ENCODE measurements at places on chromosomes 5 and 9.

DNA sequence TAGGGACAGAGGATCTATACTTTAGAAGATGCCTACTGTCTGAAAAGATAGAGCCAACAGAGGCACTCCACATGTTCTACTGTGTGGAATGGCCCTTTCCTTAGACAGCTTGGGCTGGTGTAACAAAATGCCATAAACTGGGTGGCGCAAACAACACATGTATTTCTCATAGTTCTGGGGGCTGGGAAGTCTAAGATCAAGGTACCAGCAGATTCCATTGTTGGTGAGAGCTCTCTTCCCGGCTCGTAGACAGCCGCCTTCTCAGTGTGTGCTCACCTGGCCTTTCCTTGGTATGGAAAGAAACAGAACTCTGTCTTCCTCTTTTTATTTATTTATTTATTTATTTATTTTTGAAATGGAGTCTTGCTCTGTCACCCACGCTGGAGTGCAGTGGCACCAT lies 70.9 kb downstream of the APTX start:
- DNase-seq, result no peak

- DNase-seq, result no peak
Measured at GRCh38 chr9:14085810-14086209, 228.1 kb downstream of the NFIB start.

GRCh38 chr9:82271106-82271561 lies 282.6 kb downstream of the SPATA31D1 start:
- DNase-seq, result no peak

GRCh38 chr5:66438087-66438486 lies 158.1 kb upstream of the MAST4 start:
- DNase-seq, result no peak

DNA sequence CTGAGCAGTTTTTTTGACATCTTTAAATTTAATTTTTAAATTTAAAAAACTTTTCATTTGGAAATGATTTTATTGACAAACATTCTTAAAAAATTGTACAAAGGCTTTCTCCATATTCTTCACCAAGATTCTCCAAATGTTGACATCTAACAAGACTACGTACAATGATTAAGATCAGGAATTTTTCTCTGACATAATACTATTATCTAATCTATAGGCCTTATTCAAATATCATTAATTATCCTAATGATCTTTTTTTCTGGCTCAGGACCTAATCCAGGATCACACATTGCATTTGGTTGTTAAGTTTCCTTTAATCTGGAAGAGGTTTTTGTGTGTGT lies 106.1 kb upstream of the OSMR start:
- DNase-seq, result no peak

- no peak for DNase-seq
Measured at GRCh38 chr5:72378639-72379289, 58.6 kb downstream of the PTCD2 start.

All from stimulated activated CD4-positive, alpha-beta T cell treated with anti-CD3 and anti-CD28 coated beads, Interleukin-1b, Interleukin-23, amount 100 ng/mL, for 1 hour (primary cell).